ENCODE measurements at places on chromosomes 12 and 14. TPM values are rescaled to one million over a fixed set of nuclear protein-coding genes. Genes with fewer than 3 reads are reported as not detected.

OR10AD1 gene
- not detected for total RNA-seq

GRCh38 chr14:88422047-88422446 is 36.6 kb downstream of the SPATA7 start:
- H3K4me3 ChIP-seq = no peak overlapping the region
- no peaks in the 10 kb centered on the region for H3K4me1 ChIP-seq
- no peaks in the 10 kb centered on the region for H3K36me3 ChIP-seq
- no peaks in the 10 kb centered on the region for H3K27me3 ChIP-seq
- no peak overlapping the region for H3K27ac ChIP-seq

GRCh38 chr14:52790756-52791222 is 618 bp downstream of the GNPNAT1 start:
- H3K36me3 ChIP-seq = no peaks in the 10 kb centered on the region
- DNase-seq = no peak
- H3K4me3 ChIP-seq = peak overlapping the region; percentile 87
- H3K27me3 ChIP-seq = no peaks in the 10 kb centered on the region
- H3K27ac ChIP-seq = peak overlapping the region; percentile 74

- peak; percentile 14 for DNase-seq
- H3K4me3 ChIP-seq = peak overlapping the region; percentile 90
- no peaks in the 10 kb centered on the region for H3K27me3 ChIP-seq
Observed at GRCh38 chr14:64541261-64541971, 875 bp downstream of the HSPA2 start.

- no peaks in the 10 kb centered on the region for H3K36me3 ChIP-seq
- DNase-seq = no peak
- H3K27me3 ChIP-seq = no peaks in the 10 kb centered on the region
- H3K4me1 ChIP-seq = no peaks in the 10 kb centered on the region
Observed at GRCh38 chr12:114982760-114983159, 298.8 kb upstream of the TBX3 start.

DNA sequence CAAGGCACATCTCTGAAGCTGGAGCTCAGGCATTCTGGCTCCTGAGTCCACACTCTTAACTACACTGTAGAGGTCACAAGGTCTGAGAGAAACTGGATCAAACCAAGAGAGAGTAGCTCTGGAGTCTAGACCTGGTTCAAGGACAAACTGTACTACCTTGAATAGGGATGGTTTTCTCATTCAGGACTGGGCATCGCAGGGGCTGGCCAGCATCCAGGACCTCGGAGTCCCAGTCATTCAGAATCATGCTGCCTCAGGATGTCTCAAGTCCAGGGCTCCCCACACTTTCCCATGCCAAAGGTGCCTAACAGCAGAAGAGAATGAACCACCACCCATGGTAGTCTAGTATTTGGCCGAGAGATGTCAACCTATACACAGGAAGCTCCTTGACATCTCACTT is 13.1 kb upstream of the PLEKHD1 start:
- no peaks in the 10 kb centered on the region for H3K4me1 ChIP-seq
- H3K4me3 ChIP-seq = no peak overlapping the region
- no peak overlapping the region for H3K27ac ChIP-seq
- H3K27me3 ChIP-seq = no peaks in the 10 kb centered on the region
- no peaks in the 10 kb centered on the region for H3K36me3 ChIP-seq

GLTP gene
- 22.1 TPM for total RNA-seq

DNA sequence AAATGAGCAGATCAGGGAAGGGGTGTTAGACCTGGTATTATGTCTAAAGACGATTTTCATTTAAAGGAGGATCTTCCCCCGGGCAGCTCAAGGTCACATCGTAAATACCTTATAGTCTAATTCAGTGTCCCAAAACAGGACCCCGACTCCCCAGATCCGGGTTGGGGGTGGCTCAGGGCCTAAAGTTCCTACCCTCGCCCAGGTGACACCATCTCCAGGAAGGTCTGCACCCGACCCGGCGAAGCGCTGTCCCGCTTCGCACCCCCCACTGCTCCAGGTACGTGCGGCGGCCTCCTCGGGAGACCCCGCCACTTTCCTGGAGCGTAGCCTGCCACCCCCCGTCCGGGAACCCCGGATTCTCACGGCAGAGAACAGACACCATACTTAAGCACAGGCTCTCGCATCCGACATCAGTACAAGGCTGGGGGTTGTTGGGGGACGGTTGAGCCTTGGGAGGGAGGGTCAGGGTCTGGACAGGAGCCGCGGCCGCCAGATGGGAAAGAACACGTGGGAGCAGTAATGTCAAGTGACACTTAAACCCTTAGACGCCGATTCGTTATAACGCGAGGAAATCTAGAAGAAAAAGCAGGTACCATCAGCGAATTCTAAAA is 556 bp downstream of the TIMM9 start:
- peaks cover 13% of the 10 kb centered on the region for H3K4me1 ChIP-seq
- H3K4me3 ChIP-seq = peak overlapping the region; percentile 88
- H3K36me3 ChIP-seq = no peaks in the 10 kb centered on the region
- H3K27me3 ChIP-seq = no peaks in the 10 kb centered on the region
- peak overlapping the region; percentile 93 for H3K27ac ChIP-seq

- peaks cover 7% of the 10 kb centered on the region for H3K4me1 ChIP-seq
- no peaks in the 10 kb centered on the region for H3K27me3 ChIP-seq
- no peak for DNase-seq
Observed at GRCh38 chr14:75559045-75559444, 19.4 kb upstream of the FLVCR2 start.

DNA sequence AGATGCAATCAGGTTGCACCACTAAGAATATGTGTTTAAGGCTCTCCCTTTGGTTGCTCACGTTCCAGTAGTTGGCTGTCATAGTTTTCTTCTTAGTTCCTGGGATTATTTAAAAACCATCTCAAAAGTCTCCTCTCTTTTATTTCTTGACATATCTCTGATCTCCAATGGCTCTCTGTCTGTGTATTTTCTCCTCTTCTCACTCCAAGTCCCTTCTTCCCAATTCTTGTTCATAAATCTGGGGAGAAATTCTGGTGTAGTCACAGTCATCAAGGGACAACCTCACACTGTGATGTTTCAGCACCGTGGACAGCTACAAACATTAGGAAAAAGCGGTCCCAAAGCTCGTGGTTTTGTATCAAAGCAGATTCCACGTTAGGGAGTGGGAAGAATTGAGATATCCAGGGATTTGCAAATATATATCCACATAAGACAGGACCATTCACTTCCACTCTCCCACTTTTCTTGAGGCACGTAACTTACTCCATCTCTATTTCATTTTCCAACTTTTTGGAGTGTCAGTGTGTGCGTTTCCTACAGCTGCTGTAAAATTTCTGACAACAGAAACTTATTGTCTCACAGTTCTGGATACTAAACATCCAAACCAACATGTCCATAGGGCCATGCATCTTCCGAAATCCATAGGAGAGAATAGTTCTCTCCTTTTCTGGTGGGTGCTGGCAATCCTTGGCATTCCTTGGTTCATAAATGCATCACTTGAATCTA is 80.6 kb upstream of the TMEM233 start:
- DNase-seq = no peak
- H3K4me1 ChIP-seq = no peaks in the 10 kb centered on the region
- H3K27me3 ChIP-seq = no peaks in the 10 kb centered on the region
- H3K27ac ChIP-seq = no peak overlapping the region
- no peaks in the 10 kb centered on the region for H3K36me3 ChIP-seq

KCNH3 gene
- 5.2 TPM for total RNA-seq

DNA sequence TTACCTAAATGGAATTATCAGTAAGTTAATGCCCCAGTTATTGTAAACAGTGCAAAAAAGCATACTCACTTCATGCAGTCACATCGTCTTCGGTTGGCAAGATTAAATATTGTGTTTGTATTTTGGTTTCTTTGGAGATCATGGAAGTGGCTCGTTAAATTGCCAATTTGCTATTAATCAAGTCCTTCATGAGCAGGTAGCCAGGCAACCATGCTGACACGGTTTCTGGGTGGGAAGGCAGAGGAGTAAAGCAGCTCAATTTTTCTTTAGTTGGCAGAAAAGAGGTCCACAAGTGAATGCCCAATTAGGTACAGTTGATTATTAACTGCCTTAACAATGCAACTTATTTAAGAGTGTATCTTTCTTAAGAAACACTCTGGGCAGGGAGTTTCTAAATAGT is 43.9 kb downstream of the PPP4R3A start:
- H3K36me3 ChIP-seq = peaks cover 23% of the 10 kb centered on the region
- DNase-seq = no peak
- H3K4me3 ChIP-seq = no peak overlapping the region
- H3K27me3 ChIP-seq = no peaks in the 10 kb centered on the region
- H3K4me1 ChIP-seq = no peaks in the 10 kb centered on the region
- peak overlapping the region; percentile 2 for H3K27ac ChIP-seq

DNA sequence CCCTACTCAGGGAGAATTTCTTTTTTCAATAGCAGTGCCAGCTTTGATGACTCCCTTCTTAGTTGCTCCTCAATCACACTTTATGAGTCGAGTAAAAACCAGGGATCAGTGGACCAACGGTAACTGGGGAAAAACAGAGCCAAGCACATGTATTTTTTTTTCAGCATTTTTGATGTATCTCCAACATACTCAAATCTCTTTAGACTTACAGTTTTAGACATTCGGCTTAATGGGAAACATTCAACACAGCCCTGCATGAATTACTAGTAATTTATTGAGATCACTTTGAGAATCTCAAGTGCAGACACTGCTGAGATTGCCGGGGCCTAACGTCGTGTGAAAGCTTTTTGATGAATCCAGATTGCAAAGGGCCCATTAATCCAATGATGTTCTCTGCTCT is 306.7 kb downstream of the NUAK1 start:
- no peaks in the 10 kb centered on the region for H3K36me3 ChIP-seq
- no peak overlapping the region for H3K27ac ChIP-seq
- no peaks in the 10 kb centered on the region for H3K4me1 ChIP-seq
- no peaks in the 10 kb centered on the region for H3K27me3 ChIP-seq
- no peak for DNase-seq
